ENCODE measurements at places on chromosomes 2 and 18.
A peak's percentile ranks its signal among the peaks of the same experiment; 100 is the strongest.

- H3K27ac ChIP-seq: no peak overlapping the region
- H3K4me1 ChIP-seq: peaks cover 16% of the 10 kb centered on the region
- H3K4me3 ChIP-seq: no peak overlapping the region
- H3K36me3 ChIP-seq: peaks cover 7% of the 10 kb centered on the region
- no peak for DNase-seq
These were observed 135.5 kb downstream of the MGAT5 start for GRCh38 chr2:134389381-134389780.

- H3K27ac ChIP-seq: peak overlapping the region; percentile 95
- H3K4me1 ChIP-seq: peaks cover 42% of the 10 kb centered on the region
- peak; percentile 21 for DNase-seq
- peak overlapping the region; percentile 90 for H3K4me3 ChIP-seq
These were observed 82.7 kb upstream of the POMC start for GRCh38 chr2:25251071-25251421.

GRCh38 chr2:8241317-8241716 is 440.5 kb upstream of the ID2 start:
- no peak for DNase-seq
- H3K36me3 ChIP-seq: peaks cover 11% of the 10 kb centered on the region
- H3K27ac ChIP-seq: no peak overlapping the region
- H3K4me1 ChIP-seq: no peaks in the 10 kb centered on the region
- H3K27me3 ChIP-seq: peaks cover 19% of the 10 kb centered on the region

DNA sequence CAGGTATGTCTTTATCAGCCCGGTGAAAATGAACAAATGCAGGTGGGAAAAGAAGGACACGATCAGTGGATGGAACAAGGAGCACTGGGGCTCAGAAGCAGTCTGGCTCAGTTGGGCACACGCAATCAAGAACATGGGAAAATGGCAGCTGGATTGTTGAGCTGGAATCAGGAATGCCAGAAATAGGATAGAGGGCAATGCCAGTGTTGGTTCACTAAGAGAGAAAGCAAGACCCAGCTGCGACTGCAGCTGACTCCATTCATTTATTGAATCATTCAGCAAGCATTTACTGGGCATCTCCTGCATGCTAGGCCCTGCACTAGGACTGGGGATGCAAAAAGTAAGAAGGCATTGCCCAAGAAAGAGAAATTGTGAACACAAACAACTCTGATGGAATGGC is 13.6 kb upstream of the TTR start:
- H3K36me3 ChIP-seq: no peaks in the 10 kb centered on the region
- H3K4me3 ChIP-seq: no peak overlapping the region
- no peaks in the 10 kb centered on the region for H3K4me1 ChIP-seq

GRCh38 chr2:9545502-9545901 is 10.1 kb downstream of the ADAM17 start:
- no peaks in the 10 kb centered on the region for H3K36me3 ChIP-seq
- peaks cover 57% of the 10 kb centered on the region for H3K4me1 ChIP-seq
- no peak overlapping the region for H3K4me3 ChIP-seq
- H3K27me3 ChIP-seq: no peaks in the 10 kb centered on the region
- DNase-seq: no peak
- no peak overlapping the region for H3K27ac ChIP-seq

GRCh38 chr2:42828487-42829425 is 36.4 kb upstream of the HAAO start:
- H3K36me3 ChIP-seq: no peaks in the 10 kb centered on the region
- DNase-seq: peak; percentile 68
- H3K4me1 ChIP-seq: peaks cover 19% of the 10 kb centered on the region
- H3K27ac ChIP-seq: no peak overlapping the region
- H3K4me3 ChIP-seq: peak overlapping the region; percentile 29

- no peak for DNase-seq
- no peak overlapping the region for H3K27ac ChIP-seq
- H3K36me3 ChIP-seq: no peaks in the 10 kb centered on the region
- H3K4me3 ChIP-seq: no peak overlapping the region
These were observed 86.1 kb downstream of the SLC25A12 start for GRCh38 chr2:171807831-171808393.

- no peaks in the 10 kb centered on the region for H3K36me3 ChIP-seq
- H3K4me1 ChIP-seq: no peaks in the 10 kb centered on the region
- H3K27ac ChIP-seq: no peak overlapping the region
- H3K4me3 ChIP-seq: no peak overlapping the region
- no peak for DNase-seq
These were observed 11.3 kb downstream of the QPCT start for GRCh38 chr2:37355735-37356134.

GRCh38 chr2:95272299-95272751 is 1.9 kb upstream of the PROM2 start:
- no peak for DNase-seq
- no peaks in the 10 kb centered on the region for H3K36me3 ChIP-seq
- H3K4me3 ChIP-seq: no peak overlapping the region
- no peaks in the 10 kb centered on the region for H3K27me3 ChIP-seq
- H3K27ac ChIP-seq: no peak overlapping the region

DNA sequence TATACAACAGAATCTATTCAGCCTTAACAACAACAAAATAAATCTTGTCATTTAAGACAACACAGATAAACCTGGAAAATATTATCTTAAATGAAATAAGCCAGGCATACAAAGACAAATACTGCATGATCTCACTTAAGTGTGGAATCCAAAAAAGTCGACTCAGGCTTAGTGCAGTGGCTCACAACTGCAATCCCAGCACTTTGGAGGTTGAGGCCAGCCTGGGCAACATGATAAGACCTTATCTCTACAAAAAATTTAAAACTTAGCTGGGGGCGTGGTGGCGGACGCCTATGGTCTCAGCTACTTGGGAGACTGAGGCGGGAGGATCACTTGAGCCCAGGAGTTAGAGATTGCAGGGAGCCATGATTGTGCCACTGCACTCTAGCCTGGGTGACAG is 75.2 kb upstream of the RNU4ATAC start:
- no peak overlapping the region for H3K4me3 ChIP-seq
- no peak for DNase-seq
- peaks cover 23% of the 10 kb centered on the region for H3K36me3 ChIP-seq
- H3K27me3 ChIP-seq: no peaks in the 10 kb centered on the region
- H3K4me1 ChIP-seq: peaks cover 1% of the 10 kb centered on the region

DNA sequence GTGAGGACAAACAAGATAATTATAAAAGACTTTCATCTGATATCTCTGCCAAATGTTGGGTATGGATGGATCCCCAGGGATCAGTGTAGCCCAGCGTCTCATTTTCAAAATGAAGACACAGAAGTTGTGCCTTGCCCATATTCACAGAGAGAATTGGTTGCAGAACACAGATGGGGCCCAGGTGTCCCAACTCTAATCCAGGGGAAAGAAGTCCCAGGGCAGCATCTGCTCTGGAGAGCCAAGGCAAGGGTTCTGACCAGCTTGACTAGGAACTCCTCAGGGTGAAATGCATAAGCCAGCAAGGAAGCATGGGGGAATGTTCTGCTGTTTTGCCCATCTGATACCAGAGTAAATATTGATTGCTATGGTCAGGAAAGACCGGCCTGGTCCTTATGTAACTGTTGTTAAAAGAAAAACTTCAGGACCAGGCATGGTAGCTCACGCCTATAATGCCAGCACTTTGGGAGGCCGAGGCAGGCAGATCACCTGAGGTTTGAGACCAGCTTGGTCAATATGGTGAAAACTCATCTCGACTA is 68.7 kb upstream of the CABLES1 start:
- H3K4me1 ChIP-seq: peaks cover 45% of the 10 kb centered on the region
- peaks cover 3% of the 10 kb centered on the region for H3K36me3 ChIP-seq

- no peak overlapping the region for H3K4me3 ChIP-seq
- H3K27ac ChIP-seq: no peak overlapping the region
- no peak for DNase-seq
- H3K27me3 ChIP-seq: peaks cover 8% of the 10 kb centered on the region
- H3K4me1 ChIP-seq: no peaks in the 10 kb centered on the region
- H3K36me3 ChIP-seq: no peaks in the 10 kb centered on the region
These were observed 134.7 kb upstream of the CCDC150 start for GRCh38 chr2:196504788-196505187.

DNA sequence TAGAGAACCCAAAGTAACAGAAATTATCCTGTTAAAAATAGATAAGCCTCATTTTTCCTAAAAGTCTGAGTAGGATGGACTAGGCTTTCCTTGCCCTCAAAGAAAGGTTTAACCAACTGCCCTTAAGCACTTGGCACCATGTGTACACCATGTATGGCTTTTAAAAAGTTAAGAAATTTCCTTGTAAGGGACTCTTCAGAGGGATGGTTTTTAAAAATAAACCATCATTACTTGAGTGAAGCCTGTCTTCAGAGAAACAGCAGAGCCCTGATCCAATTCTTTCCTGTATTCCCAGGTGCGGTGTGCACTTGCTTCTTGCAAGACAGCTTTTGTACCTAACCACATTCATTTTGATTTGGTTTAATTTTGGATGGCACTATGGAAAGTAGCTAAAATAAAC is 1.1 kb upstream of the NEMP2 start:
- H3K27ac ChIP-seq: peak overlapping the region; percentile 89
- H3K4me1 ChIP-seq: peaks cover 47% of the 10 kb centered on the region
- DNase-seq: no peak
- H3K27me3 ChIP-seq: no peaks in the 10 kb centered on the region
- H3K4me3 ChIP-seq: peak overlapping the region; percentile 92
- peaks cover 32% of the 10 kb centered on the region for H3K36me3 ChIP-seq

DNA sequence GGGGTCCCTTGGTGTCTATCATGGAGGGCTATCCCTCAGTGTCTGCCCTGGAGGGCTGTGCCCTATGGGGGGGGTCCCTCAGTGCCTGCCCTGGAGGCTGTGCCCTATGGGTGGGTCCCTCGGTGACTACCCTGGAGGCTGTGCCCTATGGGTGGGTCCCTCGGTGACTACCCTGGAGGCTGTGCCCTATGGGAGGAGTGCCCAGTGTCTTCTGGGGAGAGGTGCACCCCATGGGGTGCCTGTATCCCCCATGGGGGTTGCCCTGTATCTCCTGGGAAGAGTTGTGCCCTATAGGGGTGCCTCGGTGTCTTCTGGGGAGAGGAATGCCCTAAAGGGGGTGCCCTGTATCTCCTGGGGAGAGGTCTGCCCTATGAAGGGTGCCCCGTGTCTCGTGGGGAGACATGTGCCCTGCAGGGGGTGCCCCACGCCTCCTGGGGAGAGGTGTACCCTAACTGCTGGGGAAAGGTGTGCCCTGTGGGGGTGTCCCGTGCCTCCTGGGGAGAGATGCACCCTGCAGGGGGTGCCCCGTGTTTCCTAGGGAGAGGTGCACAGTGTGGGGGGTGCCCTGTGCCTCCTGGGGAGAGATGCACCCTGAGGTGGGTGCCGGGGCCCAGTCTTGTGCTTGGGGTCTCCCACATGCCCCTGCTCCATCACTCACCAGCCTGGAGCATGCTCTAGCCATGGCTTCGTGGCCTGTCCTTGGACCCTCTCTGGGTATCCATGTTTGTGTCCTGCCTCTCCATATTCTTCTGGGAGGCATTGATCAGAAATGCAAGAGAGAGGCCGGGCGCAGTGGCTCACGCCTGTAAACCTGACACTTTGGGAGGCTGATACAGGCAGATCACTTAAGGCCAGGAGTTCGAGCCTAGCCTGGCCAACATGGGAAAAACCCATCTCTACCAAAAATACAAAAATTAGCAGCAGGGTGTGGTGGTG is 215.6 kb downstream of the HDAC4 start:
- H3K27me3 ChIP-seq: no peaks in the 10 kb centered on the region
- no peak for DNase-seq
- H3K27ac ChIP-seq: no peak overlapping the region
- no peaks in the 10 kb centered on the region for H3K36me3 ChIP-seq
- H3K4me1 ChIP-seq: no peaks in the 10 kb centered on the region

DNA sequence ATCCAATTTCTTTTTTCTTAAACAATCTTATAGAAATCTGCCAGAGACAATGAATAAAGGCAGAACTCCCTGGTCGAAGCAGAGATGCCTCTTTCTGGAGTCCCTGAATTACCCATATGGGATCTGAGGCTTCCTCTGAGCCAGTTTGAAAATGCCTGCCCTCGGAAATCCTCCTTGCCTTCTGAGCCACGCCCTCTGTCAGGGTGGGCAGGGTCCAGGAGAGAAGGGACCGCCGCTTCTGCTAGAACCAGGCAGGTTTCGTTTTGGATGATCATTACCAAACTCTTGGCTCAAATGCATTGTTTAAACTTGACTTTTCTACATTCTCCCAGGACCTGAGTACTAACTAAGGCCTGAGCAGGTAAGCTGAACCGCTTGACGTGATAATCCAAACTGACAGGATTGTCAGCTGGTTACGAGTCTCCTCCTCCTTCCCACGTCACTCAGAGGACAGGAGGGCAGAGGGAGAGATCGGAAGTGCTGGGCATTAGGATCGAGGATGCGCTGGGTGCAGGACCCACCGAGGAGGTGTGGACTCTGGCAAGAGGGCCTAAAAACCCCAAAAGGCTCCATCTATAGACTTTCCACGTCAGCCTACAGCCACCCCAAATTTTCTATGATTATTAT is 128.4 kb downstream of the KLHL29 start:
- H3K27me3 ChIP-seq: peaks cover 15% of the 10 kb centered on the region
- H3K27ac ChIP-seq: no peak overlapping the region
- H3K36me3 ChIP-seq: no peaks in the 10 kb centered on the region
- no peak for DNase-seq
- H3K4me1 ChIP-seq: peaks cover 1% of the 10 kb centered on the region

DNA sequence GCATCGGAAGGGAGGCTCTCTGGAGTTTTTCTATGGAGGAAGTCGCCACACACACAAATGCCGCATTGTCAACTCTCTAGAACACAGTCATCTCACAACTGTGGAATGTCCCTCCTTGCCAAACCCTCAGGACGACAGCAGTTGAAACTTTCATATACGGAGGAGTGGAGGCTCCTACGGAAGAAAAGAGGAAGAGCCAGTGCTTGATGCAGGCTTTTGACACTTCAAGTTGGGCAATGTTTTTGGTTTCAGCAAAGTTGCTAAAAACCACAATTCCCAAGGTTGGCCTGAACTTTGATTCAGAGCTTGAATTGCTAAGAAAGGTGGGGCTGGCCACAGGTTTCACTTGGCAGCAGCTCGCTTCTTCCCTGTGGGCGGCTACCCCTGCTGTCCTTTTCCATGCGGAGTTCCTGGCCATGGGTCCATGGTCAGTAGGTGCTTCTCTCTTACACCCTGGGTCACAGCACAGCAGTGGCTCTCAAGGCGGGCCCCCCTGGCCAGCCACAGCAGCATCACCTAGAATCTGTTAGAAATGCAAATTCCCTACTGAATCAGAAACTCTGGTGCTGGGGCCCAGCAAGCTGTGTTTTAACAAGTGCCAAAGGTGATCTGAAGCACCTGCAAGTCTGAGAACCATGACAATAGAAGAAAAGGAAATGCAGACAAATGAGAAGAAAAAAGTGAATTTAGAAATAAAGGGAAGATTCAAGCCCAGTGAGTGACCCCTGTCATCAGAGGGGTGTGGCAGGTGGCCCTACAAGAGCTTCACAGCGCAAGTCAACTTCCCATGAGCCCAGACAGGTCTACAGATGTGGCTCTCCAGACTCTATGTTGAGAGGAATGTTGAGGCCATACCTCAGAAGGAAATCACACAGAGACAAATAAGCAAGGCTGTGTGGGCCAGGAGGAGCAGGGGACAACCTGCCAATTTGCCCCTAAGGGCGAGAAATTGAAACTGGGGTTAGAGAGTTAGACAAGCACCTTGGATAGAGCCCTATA is 856.4 kb downstream of the RNF144A start:
- H3K36me3 ChIP-seq: no peaks in the 10 kb centered on the region
- H3K4me3 ChIP-seq: no peak overlapping the region
- H3K27me3 ChIP-seq: no peaks in the 10 kb centered on the region

Measured in naive thymus-derived CD8-positive, alpha-beta T cell (primary cell).